BE2C (cell line): ENCODE measurements at places on chromosomes 16 and 17.

- DNase-seq = no peak
Observed at GRCh38 chr16:87746178-87746577, 19.6 kb downstream of the KLHDC4 start.

DNA sequence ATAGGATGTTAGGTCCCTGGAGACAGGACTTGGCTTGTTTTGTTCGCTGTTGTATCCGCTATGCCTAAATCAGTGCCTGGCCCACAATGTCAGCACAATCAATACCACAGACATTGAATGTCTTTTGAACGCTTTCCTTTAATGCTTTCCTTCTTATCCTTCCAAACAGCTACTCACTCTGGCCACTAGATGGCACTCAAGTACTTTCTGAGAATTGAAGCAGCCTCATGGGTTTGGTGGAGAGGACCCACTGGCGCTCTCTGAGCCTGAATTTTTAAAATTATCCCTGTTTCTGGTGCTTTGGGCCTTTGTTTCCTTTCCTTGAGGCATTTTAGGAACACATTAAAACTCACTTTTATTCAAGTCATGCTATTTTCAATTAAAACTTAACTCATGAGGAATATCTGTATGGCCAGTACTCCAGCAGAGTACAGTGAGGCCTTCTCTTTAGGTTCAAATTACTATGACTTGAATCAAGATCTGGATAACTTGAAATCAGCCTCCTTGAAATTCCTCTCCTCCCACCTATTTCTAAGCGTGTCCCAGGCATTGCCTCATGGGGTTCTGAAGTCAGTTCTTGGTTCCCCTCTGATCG lies 3.2 kb upstream of the NLRP1 start:
- DNase-seq = peak; percentile 12

DNA sequence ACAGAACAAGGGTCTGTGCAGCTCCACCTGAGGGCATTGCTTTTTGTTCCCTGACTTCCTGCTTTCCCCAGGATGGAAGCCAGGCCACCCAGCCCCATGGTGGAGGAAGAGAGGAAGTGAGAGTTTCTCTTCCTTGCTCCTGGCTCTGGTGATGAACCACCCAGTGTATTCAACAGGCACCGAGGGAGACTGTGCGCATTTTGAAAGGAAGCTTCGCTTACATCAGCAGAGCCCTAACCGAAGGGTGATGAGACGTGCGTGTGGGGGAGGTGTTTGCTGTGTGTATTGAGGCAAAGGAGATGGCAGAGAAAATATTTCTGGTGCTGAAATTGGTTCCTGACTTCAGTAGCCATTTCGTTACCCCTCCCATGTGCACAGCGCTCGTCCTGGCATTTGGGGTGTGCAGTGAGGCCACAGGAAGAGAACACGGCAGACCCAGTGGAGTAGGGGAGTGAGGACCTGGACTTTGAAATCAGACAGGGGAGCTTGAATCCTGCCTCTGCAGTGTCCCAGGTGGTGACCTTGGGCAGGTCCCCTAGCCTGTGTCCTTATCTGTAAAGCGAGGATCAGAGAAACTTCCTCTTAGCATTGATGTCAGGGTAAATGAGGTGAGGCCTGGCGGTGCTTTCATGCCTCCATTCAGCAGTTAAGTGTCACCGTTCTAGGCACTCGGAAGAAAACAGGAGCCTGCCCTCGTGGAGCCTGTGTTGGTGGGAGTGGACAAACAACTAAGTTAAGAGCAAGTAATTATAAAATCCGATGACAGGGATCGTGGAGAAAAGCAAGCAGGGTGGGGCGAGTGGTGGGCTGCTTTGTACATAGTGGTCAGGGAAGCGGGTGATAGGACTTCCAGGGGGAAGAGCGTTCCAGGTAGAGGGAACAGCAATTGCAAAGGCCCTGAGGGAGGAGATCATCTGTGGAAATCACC lies 7.4 kb downstream of the CMIP start:
- DNase-seq = no peak

GRCh38 chr16:12158428-12158827 lies 181.9 kb downstream of the SNX29 start:
- DNase-seq = no peak
